Glutamatergic neuron (in vitro differentiated cells): ENCODE measurements at places on chromosomes 1 and 21. TPM values are rescaled to one million over a fixed set of nuclear protein-coding genes. Genes with fewer than 3 reads are reported as not detected.

DNA sequence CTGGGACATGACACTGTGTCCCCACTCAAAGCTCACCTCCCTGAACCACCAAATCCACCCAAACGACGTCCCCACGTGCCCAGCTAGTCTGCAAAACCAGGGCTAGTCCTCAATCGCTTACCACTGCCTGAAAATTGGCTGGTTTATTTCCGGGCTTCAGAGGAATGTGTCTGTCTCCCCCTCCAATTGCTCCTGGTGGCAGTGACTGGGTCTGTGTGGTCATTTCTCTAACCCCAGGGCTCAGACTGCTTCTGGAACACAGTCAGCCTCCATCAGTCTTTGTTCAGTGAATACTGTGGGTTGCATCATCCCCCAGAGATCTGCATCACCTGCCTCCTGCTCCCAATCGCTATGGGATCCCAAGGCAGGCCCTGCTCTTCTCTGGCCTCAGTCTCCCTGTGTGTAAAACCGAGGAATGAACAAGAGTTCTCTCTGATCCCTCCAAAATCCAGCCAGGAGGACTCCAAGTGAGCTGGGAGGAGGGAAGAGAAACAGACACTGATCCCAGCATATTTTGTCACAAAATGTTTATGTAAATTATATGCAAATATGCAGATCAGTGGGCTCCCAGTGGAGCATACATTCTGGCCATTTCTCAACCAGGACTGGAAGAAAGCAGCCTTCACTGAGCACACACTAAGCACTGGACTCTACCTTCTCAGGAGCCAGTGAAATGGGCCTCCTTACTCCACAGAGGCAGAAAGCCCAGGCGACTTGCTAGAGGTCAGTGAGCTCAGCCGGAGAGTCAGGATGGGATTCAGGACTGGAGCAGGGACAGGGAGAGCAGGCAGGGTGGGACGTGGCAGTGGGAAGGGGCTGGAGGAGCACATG lies 20.9 kb downstream of the SDC3 start:
- H3K4me1 ChIP-seq, result peaks cover 8% of the 10 kb centered on the region
- no peak for DNase-seq
- H3K4me3 ChIP-seq, result no peak overlapping the region
- H3K27me3 ChIP-seq, result peaks cover 5% of the 10 kb centered on the region
- H3K27ac ChIP-seq, result peak overlapping the region; percentile 77

DNA sequence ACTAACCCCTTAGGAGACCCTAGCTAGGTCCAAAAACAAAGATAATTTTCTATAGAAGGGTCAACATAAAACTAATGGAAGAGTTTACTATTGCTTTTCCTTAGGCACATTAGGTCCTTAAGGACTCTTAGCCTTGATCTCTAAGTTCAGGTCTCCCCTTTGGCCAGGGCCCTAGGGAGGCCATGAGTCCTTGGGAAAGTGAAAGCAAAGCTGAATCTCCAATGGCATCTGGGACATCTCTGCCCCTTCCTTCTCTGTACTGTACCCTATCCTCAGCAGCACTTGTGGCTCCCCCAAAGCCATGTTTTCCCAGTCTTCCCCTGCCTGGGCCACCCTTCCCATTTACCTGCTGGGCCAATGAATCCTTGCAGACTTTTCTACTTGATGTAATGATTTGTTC lies 14.3 kb downstream of the IER5 start:
- DNase-seq, result no peak
- peaks cover 14% of the 10 kb centered on the region for H3K27me3 ChIP-seq

- peaks cover 3% of the 10 kb centered on the region for H3K4me1 ChIP-seq
- no peak for DNase-seq
- no peaks in the 10 kb centered on the region for H3K36me3 ChIP-seq
- no peak overlapping the region for H3K4me3 ChIP-seq
- H3K27ac ChIP-seq, result no peak overlapping the region
Measured at GRCh38 chr1:65505547-65506300, 85.3 kb downstream of the LEPR start.

DNA sequence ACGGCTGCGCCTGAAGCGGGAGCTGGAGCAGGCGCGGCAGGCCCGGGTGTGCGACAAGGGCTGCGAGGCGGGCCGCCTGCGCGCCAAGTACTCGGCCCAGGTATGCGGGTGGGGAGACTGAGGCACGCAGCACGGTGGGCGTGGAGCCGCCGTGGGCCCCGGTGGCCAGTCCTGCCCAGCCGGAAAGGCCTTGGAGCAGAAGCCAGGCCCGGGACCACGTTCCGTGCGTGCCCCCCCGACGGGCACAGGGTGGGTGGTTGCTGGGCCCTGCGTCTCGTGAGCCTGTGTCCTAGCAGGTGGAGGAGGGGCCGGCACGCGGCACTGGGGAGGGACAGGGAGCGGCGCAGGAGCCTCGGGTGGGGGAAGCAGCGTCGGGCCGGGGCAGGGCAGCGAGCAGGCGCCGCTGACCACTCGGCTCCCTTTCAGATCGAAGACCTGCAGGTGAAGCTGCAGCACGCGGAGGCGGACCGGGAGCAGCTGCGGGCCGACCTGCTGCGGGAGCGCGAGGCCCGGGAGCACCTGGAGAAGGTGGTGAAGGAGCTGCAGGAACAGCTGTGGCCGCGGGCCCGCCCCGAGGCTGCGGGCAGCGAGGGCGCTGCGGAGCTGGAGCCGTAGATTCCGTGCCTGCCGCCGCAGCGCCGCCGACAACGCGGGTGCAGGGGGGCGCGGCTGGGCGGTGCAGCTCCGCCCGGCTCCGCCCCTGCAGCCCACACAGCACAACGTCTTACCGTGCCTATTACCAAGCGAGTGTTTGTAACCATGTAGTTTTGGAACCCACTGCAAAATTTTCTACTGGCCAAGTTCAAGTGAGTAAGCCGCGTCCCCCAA lies 78.2 kb downstream of the SKI start:
- H3K36me3 ChIP-seq, result peaks cover 5% of the 10 kb centered on the region
- H3K4me3 ChIP-seq, result no peak overlapping the region
- peaks cover 6% of the 10 kb centered on the region for H3K4me1 ChIP-seq
- DNase-seq, result no peak

- no peaks in the 10 kb centered on the region for H3K27me3 ChIP-seq
- H3K4me3 ChIP-seq, result no peak overlapping the region
- H3K27ac ChIP-seq, result no peak overlapping the region
Measured at GRCh38 chr1:32606565-32607371, 43.6 kb downstream of the ZBTB8OS start.

- H3K4me3 ChIP-seq, result no peak overlapping the region
- H3K4me1 ChIP-seq, result peaks cover 20% of the 10 kb centered on the region
- no peak for DNase-seq
Measured at GRCh38 chr1:47571952-47572351, 134.1 kb downstream of the FOXD2 start.

DNA sequence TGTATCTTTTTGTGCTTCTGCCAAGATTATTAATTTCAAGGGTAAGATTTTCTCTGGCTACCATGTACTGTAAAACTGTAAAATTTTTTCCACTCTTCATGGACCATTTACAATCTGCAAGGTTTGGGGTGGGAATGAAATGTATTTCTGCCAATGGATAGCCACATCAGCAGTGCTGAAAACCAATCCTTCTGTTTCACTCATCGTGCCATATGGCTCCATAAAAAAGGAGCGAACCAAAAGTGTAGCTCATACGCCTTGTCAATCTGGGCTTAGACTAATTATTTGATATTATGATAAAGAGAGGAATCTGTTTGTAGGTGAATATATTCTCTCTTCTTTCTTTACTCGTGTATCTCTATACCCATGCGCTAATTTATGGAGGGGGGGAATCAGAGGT lies 3.0 kb upstream of the SLC44A5 start:
- H3K4me3 ChIP-seq, result peak overlapping the region; percentile 96
- H3K4me1 ChIP-seq, result peaks cover 15% of the 10 kb centered on the region
- H3K27me3 ChIP-seq, result peaks cover 22% of the 10 kb centered on the region
- H3K27ac ChIP-seq, result no peak overlapping the region
- H3K36me3 ChIP-seq, result no peaks in the 10 kb centered on the region

DNA sequence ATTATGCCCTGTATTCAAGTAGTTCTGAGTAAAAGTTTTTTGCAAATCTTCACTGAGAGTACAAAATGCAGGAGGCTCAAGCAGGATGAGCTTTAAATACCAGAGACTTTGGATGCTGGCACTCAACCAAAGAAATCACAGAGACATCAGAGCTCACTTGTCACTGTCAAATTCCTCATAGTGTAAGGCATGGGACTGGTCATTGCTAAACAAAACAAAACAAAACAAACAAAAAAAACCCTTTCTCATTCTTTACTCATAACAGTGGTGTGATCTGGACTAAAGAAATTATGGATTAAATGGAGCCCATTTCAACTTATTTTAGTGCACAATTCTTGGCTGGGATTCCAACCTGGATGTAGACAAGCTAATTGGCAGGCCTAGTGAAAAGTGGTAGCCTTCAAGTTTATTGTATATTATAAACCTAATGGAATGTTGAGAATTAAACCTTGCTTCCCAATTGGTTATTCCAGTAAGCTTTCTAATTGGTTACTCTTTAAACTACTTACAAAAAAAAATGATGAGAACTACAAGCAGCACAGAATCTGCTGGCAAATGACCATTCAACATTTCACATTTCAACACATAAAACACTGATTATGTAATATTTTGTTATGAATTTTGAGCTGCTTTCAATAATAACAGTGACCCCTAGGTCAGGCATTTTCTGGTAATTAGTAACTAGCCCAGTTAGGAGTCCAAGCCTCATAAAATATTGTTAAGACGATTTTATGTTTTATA lies 30.6 kb upstream of the NEK7 start:
- H3K27ac ChIP-seq, result no peak overlapping the region
- peaks cover 3% of the 10 kb centered on the region for H3K27me3 ChIP-seq
- H3K4me3 ChIP-seq, result no peak overlapping the region
- H3K4me1 ChIP-seq, result no peaks in the 10 kb centered on the region

- no peak overlapping the region for H3K27ac ChIP-seq
- peaks cover 4% of the 10 kb centered on the region for H3K27me3 ChIP-seq
- no peaks in the 10 kb centered on the region for H3K4me1 ChIP-seq
Measured at GRCh38 chr1:4986306-4986705, 331.9 kb downstream of the AJAP1 start.

- peaks cover 1% of the 10 kb centered on the region for H3K27me3 ChIP-seq
- H3K27ac ChIP-seq, result no peak overlapping the region
- no peaks in the 10 kb centered on the region for H3K4me1 ChIP-seq
- DNase-seq, result no peak
- no peak overlapping the region for H3K4me3 ChIP-seq
- H3K36me3 ChIP-seq, result no peaks in the 10 kb centered on the region
Measured at GRCh38 chr1:7930645-7931445, 9.8 kb downstream of the TNFRSF9 start.

DNA sequence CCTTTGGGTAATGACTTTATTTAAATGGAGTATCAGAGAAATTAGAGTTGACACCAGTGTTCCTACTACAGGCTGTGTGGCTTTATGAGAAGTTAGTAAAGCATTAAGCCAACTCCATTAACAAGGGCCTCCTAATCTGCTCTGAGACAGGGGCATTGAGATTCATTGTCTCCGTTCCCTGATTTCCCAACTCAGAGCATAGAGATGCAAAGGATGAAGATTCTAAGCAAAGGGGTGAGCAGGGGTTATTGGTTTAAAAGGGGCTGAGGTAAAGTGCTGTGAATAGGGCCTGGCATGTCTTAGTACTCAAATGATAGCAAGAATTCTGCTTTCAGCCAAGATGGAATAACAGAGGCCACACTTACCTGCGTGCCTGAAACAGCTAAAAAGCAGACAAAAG lies 428.4 kb downstream of the PTPRU start:
- H3K27me3 ChIP-seq, result peaks cover 2% of the 10 kb centered on the region
- no peak overlapping the region for H3K27ac ChIP-seq
- peaks cover 27% of the 10 kb centered on the region for H3K36me3 ChIP-seq

- no peaks in the 10 kb centered on the region for H3K27me3 ChIP-seq
- H3K4me3 ChIP-seq, result no peak overlapping the region
Measured at GRCh38 chr21:16713331-16714117, 799.3 kb upstream of the CXADR start.

DNA sequence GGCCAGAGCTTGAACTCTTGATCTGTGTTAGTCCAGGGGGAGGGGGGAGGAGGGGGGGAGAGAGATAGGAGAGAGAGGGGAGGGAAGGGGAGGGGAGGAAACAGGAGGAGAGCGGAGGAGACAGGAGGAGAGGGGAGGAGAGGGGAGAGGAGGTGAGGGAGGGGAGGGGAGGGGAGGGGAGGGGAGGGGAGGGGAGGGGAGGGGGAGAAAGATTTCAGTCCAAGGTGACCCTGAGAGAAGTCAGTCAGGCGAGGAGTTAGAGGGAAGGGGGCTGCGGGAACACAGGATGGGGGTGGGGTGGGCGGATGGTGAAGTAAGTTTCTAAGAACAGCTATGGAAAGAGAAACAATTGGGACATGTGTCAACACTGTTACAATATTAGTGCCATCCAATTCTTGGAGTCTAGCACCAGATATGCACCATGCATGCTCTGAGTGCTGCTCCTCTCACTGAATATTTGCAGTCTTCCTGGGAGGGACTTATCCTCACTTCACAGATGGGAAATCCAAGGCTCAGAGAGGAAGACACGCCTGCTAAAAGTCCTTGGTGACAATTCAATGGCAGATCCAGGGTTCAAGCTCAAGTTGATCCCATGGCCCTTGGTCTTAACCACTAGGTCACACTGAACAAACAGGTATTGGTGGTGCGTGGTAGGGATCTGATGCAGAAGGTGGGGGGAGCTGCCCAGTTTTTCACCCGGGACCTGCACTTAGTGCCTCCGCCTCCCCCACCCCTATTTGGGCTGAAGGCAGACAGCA lies 42.5 kb upstream of the ECE1 start:
- no peak overlapping the region for H3K27ac ChIP-seq
- H3K36me3 ChIP-seq, result no peaks in the 10 kb centered on the region
- H3K4me3 ChIP-seq, result no peak overlapping the region
- no peak for DNase-seq
- peaks cover 1% of the 10 kb centered on the region for H3K27me3 ChIP-seq
- H3K4me1 ChIP-seq, result peaks cover 24% of the 10 kb centered on the region

DNA sequence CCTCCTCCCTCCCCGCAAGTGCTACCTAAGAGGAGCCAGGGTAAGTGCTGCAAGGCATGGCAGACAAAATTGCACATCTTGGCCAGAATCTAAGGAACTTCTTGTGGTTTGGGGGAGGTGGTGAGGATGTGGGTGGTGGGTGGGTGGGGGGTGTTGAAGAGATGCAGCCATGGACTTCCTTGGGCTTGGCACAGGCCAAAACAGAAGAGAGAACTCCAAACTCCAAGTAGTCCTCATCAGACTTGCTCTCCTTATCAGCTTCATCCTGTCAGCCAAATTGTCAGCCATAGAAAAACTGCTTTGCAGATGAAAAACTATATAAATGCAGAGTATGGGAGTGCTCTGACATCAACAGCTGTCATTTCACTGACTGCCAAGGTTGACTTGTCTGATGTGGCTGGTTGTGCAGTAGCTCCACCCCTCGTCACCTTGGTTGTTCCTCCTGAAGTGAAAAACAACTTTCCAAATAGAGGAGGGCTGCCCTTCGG lies 7.1 kb downstream of the AMIGO1 start:
- H3K4me1 ChIP-seq, result peaks cover 40% of the 10 kb centered on the region
- H3K27ac ChIP-seq, result no peak overlapping the region
- H3K27me3 ChIP-seq, result peaks cover 11% of the 10 kb centered on the region
- no peak overlapping the region for H3K4me3 ChIP-seq

GRCh38 chr1:5660141-5660935 lies 331.9 kb downstream of the NPHP4 start:
- H3K27me3 ChIP-seq, result peaks cover 1% of the 10 kb centered on the region
- no peaks in the 10 kb centered on the region for H3K4me1 ChIP-seq
- DNase-seq, result no peak
- H3K27ac ChIP-seq, result no peak overlapping the region

Gene SYNC
- 1.1 TPM for total RNA-seq

Gene KIF17
- total RNA-seq, result 1.6 TPM

Gene NES
- 375 TPM for total RNA-seq

Gene SPRR2G
- not detected for total RNA-seq

Gene CORT
- total RNA-seq, result 0.59 TPM

Gene NPL
- 2.3 TPM for total RNA-seq

Gene IRF6
- total RNA-seq, result 0.47 TPM
